ENCODE measurements at places on chromosomes 1 and 21.

- DNase-seq, result no peak
Measured at GRCh38 chr1:206839006-206839560, 26.3 kb upstream of the IL20 start.

GRCh38 chr1:60847391-60847790, 235.0 kb upstream of the NFIA start:
- DNase-seq, result no peak

- no peak for DNase-seq
Measured at GRCh38 chr1:31989964-31990363, 23.7 kb upstream of the KHDRBS1 start.

- DNase-seq, result no peak
Measured at GRCh38 chr1:54645806-54646676, 4.5 kb downstream of the MROH7 start.

GRCh38 chr21:34732388-34732821, 63.6 kb downstream of the CLIC6 start:
- no peak for DNase-seq

DNA sequence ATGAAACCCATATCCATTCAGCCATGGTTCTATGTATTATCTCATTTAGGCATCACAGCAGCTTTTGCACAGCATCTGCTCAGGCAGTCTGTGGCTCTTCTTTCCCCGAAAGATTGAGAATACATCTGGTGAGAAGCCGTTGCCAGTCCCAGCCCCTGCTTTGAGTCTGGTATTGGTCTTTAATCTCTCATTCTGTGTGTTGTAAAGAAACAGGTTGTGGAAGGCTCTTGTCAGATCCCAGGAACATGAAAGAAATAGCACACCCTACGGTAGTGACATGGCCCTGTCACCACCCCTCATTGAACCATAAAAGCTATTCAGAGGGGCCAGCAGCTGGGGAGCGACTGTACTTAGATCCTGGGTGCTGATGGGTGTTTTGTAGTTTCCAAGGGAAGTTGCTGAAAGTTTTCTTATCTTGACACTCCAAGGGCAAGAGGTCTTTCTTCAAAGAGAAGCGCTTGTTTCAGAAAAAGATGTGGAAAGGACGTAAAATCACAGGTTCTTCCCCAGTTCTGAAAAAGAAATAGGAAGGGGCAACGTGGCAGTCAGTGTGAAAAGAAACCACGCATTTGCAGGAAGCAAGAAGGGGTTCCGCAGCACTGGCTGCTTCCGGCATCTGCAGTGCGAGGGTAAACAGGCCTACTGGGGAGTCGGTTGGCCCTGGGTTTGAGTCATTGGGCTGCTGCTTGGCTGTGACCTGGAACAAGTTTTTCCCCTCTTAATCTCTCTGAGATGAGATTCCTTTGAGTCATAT, 145.0 kb downstream of the DHRS3 start:
- DNase-seq, result no peak

DNA sequence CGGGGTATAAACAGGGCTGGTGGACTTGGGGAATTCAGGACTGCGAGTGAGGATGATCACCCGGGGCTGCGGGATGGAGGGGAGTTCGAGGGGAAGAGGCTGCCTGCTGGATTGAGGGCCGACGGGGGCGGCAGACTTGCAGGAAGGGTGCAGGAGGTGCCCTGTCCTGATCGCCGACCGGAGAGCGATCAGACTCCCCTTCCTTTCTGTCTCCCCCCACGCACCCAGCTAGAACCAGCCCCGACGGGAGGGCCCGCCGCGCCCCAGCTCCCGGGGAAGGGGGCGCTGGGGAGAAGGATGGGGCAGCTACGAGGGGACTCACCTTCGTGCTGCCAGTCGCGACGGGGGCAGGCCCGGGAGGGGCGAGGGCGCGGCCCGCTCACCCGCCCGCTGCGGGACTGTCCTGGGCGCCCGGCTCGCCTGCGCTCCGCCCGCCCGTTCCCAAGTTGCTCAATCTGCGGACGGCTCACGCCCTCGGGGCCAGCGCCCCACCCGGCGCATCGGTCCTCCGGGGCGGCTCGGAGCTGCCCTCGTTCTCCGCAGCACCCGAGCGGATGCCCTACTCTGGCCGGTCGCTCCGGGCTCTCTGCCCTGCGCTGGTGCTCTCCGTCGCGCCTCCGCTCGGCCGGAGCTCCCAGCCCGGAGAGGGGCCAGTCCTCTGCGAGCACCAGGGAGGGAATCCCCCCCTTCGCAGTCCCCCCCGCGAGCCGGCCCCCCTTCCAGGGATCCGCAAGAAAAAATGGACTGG, at the start of gene RSPO1:
RSPO1 (minus strand) TSS at position 649 of the 748 bp plus-strand sequence. CDS start 5,231 bp downstream, outside the sequence.
- no peak for DNase-seq

GRCh38 chr1:171997936-171998335, 156.6 kb downstream of the DNM3 start:
- no peak for DNase-seq

- no peak for DNase-seq
Measured at GRCh38 chr1:78351551-78352216, 139.1 kb upstream of the PTGFR start.

DNA sequence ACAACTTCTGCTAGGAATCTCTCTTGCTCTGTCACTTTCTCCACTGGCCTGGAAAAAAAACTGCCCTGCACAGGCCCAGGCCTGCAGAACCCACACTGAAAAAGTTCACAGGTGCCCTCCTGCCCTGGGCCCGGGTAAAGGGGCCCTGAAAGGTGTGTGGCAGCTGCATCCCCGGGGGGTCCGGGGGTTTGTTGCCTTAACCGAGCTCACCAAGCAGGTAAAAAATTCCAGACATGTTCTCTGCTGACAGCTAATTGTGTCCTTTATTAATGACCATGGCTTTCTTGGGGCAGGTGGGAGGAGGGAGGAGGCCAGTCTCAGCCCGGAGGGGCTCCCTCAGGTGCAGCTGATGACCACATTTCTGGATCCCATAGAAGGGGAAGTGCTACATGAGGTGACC, 122.9 kb downstream of the LACTBL1 start:
- DNase-seq, result no peak

- DNase-seq, result no peak
Measured at GRCh38 chr1:166933140-166933539, 42.2 kb downstream of the ILDR2 start.

- no peak for DNase-seq
Measured at GRCh38 chr1:215002471-215002870, 80.1 kb upstream of the KCNK2 start.

- no peak for DNase-seq
Measured at GRCh38 chr1:41712695-41713094, 206.0 kb downstream of the HIVEP3 start.

GRCh38 chr1:30125021-30125820, 598.2 kb downstream of the MATN1 start:
- DNase-seq, result no peak

All from GM12891 (cell line).